ENCODE measurements at places on chromosomes 5 and 9.

DNA sequence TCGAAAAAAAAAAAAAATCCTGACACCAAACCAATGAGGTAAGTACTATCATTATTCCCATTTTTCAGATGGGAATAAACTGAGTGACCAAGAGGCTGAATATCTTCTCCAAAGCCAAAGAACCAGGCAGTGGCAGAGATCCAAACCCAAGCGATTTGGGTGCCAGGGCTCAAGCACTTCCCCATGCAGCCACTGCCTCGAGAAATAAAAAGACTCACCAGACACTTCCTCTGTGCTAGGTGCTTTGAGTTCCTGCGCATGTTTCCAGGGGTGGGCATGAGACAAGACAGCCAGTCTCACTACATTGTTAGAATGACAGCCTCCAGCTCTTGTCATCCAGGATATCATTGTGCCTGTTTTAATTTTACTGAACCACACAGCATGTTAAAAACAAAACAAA, 2.3 kb upstream of the RPL26L1 start:
- DNase-seq: no peak

GRCh38 chr5:122099060-122099790, 21.2 kb upstream of the LOX start:
- no peak for DNase-seq

- DNase-seq: peak; percentile 60
Observed at GRCh38 chr5:96734871-96735325, 72.7 kb downstream of the CAST start.

DNA sequence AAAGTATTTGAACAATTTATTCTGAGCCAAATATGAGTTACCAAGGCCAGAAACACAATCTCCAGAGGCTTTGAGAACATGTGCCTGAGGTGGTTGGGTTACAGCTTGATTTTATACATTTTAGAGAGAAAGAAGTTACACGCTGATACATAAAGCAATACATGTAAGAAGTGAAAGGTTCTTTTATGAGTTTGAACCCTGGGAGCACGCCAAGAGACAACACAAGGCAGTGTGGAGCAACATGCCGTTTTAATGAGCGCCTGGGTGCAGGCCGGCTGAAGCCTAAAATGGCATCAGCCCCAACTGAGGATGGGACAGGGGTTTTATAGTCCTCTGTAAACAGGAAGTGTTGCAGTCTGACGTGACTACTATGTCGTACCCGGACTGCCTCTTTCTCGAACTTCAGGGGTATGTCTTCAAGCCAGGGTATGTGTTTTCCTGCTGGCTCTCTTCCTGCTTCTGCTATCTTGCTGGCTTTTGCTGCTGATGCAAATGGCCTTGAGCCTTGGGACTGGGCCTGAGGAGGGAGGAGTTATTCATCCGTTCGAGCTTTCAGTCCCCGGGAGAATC, 193.7 kb downstream of the CYLC2 start:
- no peak for DNase-seq

DNA sequence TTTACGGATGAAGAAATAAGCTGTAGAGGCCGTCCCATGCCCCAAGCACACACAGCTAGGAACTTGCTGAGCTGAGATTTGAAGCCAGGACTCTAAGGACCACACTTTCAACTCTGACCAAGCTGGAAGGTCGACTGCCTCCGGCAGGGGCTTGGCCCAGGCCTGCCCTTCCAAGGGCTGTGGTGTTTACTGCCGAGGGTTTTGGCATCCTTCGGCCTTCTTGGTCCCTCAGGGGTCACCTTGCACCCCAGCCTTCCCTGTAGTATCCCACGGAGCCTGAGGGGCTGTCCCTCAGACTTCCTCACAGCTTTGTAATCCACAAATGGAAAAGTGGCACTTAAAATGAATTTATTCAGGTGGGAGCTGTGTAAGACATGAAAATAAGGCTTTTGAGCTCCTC, 83.7 kb upstream of the SPRY4 start:
- no peak for DNase-seq

DNA sequence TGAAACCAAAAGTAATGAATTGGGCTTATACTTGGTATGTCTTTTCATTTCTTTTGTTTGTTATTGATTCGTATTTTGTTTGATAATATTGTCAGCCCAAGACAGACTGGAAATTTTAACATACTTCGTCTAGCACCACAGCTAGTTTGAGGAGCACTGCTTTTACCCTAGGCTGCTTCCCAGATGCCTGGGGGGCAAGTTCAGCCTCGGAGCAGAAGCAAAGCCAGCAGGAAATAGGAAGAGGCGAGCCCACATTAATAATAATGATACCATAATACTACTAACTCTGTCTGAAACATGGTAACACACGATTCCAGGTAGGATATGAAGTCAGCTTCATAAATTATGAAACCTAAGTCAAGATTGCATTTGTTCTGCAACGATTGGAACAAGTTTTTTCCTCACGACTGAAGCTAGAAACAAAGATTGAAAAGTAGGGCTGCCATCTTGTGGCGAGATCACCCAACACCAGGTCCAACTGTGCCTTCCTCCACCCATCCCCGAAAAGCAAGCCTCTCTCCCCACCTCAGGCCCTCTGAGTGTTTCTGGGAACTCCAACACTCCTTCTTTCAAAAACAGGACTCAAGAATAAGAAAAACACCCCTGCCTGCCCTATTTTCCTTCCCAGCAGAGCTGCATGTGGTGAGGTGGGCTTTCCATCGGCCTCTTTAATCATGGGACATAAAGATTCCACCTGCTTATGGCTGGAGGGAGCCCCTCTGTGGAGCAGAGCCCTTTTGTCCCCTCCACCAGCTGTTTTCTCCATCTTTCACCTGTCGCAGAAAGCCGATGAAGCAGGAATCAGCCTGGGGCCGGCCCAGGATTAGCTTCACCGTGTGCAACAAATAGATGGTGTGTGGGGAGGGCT, 236.4 kb downstream of the CAAP1 start:
- no peak for DNase-seq

DNA sequence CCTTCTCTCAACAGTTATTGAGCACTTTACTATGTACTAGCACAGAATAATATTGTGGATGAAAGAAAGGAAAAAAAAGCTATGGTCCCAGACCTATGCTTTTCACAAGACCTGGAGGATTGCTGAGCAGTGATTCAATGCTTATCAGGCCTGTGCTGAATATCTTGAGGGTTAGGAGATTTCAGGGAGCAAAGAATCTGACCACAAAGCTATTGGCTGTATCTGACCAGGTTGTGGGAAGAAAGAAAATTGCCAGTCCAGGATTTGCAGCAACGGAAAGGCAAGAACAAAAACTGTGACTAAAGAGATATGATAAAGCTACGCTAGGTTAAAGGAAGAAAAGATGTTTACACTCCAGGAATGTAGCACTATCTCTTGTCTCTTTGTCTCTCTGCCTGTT, 14.9 kb upstream of the MACIR start:
- DNase-seq: no peak

DNA sequence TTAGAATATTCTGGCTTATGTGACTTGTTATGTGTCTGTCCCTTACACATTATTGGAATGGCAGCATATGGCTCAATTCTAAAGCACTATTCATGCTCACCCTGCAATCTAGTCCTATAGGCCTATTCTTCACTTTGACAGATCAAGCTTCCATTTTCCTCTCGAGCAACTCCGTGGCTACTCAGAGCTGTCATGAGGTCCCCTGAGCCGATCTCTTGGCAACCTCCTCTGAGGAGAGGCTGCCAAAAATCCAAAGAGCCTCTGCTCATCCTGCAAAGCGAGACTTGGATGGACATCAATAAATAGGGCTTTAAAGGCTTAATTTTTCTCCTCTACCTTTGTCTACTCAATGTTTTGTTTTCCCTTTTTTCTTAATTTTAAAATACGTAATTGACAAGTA, 163.8 kb downstream of the GABRB2 start:
- no peak for DNase-seq

- DNase-seq: no peak
Observed at GRCh38 chr9:107635101-107635802, 145.7 kb upstream of the KLF4 start.

DNA sequence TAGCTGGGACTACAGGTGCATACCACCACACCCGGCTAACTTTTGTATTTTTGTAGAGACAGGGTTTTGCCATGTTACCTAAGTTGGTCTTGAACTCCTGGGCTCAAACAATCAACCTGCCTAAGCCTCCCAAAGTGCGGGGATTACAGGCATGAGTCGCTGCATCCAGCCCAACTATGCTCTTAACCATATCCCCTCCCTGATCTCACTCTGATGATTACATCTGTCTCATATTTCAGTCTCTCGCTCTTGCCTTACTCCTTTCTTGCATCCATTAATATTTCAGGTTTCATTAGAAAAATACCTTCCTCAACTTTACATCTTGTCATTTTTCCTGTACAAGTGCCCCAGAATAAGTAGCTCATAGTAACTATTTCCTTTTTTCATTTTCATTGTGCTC, 61.0 kb upstream of the BASP1 start:
- peak; percentile 36 for DNase-seq

- DNase-seq: no peak
Observed at GRCh38 chr9:76545191-76545590, 86.2 kb downstream of the GCNT1 start.

DNA sequence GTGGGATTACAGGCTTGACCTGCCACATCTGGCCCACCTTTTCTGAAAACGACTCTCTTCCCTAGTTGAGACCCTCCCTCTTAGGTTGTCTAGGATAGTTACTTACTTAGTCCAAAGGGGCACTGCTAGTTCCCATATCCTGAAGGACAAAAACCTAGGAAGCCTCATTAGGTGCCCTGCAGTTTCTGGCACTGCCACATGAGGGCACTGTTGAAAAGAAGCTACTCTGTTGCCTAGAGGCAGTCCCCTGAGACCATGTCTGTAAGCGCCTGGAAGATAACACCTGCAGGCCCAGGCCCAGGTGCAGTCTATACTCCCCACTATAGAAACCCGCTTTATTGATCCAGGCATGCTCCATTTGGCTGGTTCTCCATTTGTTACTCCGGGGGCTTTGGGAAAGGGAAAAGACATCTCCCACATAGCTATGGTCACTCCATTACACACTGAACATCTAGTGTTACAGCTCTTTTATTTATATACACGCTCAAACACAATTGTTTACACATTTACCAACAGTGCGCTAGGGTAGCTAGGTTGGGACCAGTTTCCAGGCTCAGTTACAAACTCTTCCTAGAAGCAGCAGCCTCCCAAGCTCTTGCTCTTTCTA, 73.4 kb upstream of the PPARGC1B start:
- DNase-seq: no peak

GRCh38 chr5:69129413-69129812, 35.6 kb downstream of the SLC30A5 start:
- DNase-seq: no peak

DNA sequence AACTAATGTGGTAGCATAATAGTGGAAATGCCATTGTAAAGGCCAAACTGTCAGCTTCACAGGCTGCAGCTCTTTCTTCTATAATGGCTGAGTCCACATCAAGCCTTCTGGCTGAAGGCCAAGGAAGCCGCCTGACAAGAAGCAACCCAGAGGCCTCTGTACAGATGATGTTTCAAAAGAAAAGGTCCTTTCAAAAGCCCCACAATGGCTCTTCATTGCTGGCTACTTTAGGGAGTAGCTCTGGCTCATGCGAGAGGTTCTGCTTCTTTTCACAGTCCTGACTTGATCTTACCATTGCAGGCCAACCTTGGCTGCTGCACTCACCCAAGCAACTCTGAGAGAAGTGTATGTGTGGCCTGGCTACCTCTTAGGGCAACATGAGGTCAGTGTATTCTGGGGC, 54.5 kb upstream of the EQTN start:
- DNase-seq: no peak

GRCh38 chr5:73499756-73500155, 1.5 kb downstream of the BTF3 start:
- DNase-seq: no peak

DNA sequence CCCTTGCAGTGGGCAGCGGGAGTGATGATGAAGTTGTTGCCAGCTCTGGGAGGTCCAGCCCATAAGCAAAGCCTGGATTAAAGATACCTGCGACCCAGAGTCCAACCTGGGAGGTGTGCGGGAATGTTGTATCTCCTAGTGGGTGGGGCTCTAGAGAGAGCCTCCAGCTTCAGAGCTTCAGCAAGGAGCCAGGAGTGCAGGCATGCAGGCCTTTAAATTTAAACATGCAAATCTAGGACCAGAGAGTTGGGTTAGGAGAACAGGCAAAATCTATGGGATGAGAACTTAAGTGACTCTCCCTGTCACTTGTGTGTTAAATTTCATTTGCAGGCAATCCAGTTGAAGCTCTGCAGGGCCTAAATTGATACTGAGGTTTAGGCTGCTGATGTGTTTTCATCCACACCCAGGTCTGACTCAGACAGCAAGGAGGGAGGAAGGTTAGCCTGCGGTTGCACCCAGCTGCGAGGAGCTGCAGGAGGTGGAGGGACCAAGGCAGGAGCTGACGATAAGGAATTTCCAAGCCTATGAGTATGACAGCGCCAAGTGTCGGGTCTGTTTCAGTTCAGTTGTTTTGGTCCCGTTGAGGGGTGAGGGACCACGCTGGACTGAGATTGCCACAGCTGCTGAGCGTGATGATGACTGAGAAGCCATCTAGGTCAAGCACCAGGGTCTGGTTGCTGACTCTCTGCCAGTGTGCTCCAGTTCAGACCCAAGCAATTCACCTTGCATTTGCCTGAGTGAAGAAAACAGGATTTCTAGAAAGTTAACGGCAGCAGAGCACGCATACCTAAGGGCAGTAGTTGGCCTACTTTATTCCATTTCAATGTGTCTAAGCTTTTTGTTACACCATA, 243.0 kb downstream of the ICE1 start:
- no peak for DNase-seq

DNA sequence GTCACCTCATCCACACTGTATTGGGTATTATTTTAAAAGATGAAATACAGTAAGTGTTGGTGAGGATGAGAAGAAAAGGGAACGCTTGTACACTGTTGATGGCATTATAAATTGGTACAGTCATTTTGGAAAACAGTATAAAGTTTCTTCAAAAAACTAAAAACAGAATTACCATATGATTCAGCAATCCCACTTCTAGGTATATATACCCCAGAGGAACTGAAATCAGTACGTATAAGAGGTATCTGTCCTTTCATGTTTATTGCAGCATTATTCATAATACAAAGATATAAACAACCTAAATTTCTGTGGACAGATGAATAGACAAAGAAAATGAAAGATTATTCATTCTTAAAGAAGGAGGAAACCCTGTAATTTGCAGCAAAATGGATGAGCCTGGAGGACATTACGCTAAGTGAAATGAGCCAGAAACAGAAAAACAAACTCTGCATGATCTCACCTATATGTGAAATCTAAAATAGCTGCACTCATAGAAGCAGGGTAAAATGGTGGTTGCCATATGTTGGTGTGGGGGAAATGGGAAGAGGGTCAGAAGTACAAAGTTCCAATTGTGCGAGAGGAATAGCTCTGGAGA, 191.6 kb downstream of the TRIM36 start:
- DNase-seq: no peak

GRCh38 chr5:130994496-130995253, 170.4 kb downstream of the HINT1 start:
- DNase-seq: no peak

DNA sequence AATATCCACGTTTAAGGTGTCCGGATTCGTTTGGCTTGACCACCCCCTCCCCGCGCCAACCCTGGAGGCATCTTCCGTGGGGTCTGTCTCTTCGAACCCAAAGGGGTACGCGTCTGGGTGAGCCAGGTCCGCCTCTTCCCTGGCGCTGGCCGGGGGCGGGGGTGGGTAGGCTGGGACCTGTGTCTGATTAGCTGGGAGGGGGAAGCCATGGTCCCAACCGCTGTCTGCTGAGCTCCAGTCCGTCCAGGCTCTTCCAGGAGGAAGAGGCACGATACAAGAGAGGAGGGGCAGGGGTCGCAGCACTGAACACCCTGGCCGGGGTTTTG, at the start of gene LVRN:
TSS of gene LVRN (plus strand) at position 237 of the 326 bp plus-strand sequence. CDS start 143 bp downstream, outside the sequence.
- no peak for DNase-seq

GRCh38 chr5:145887976-145888574, 15.3 kb upstream of the GRXCR2 start:
- DNase-seq: peak; percentile 6
